ENCODE measurements at places on chromosomes 5 and 9.
A peak's percentile ranks its signal among the peaks of the same experiment; 100 is the strongest.

DNA sequence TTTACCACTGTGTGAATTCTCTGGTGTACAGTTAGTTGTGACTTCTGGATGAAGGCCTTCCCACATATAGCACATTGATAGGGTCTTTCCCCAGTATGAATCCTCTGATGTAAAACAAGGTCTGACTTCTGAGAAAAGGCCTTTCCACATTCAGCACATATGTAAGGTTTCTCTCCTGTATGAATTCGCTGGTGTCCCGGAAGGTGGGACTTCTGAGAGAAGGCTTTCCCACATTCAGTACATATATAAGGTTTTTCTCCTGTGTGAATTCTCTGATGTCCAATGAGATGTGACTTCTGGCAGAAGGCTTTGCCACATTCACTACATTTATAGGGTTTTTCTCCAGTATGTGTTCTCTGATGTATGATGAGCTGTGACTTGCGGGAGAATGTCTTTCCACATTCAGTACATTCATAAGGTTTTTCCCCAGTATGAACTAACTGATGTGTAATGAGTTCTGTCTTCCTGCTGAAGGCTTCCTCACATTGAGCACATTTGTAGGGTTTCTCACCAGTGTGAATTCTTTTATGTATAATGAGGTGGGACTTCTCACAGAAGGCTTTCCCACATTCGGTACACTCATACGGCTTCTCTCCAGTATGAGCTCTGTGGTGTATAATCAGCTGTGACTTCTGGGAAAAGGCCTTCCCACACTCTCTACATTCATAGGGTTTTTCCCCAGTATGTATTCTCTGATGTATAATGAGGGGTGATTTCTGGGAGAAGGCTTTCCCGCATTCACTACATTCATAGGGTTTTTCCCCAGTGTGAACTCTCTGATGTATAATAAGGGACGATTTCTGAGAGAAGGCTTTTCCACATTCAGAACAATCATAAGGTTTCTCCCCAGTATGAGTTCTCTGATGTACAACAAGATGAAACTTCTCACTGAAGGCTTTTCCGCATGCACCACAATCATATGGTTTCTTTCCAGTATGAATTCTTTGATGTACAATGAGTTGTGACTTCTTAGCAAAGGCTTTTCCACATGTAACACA is 9.1 kb downstream of the ZNF300 start:
- no peak for DNase-seq

GRCh38 chr9:37034305-37034937 is 353 bp upstream of the PAX5 start:
- DNase-seq = no peak

- no peak for DNase-seq
These were observed 16.5 kb downstream of the NACC2 start for GRCh38 chr9:136078498-136079011.

DNA sequence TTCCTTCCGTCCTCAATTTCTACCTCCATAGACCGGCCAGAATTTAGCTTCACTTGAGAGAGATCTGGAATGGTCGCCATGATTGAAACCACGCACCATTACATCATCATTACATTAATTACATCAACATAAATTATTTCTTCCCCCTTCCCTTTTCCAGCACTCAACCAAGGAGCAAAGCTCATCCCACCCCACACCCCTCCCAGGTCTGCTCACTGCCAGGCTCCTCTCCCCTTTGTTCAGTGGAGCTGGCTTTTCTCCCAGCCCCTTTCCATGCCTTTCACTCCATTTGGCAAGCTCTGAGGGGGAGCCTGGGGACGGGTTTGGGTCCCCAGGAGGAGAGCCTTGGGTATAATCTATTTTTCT is 8.4 kb downstream of the RACK1 start:
- DNase-seq = no peak

- DNase-seq = no peak
These were observed 77.6 kb upstream of the SAP30L start for GRCh38 chr5:154368041-154368800.

GRCh38 chr9:126051446-126052130 is 275.0 kb upstream of the MVB12B start:
- DNase-seq = no peak

- DNase-seq = no peak
These were observed 47.4 kb downstream of the ROR2 start for GRCh38 chr9:91902475-91903125.

DNA sequence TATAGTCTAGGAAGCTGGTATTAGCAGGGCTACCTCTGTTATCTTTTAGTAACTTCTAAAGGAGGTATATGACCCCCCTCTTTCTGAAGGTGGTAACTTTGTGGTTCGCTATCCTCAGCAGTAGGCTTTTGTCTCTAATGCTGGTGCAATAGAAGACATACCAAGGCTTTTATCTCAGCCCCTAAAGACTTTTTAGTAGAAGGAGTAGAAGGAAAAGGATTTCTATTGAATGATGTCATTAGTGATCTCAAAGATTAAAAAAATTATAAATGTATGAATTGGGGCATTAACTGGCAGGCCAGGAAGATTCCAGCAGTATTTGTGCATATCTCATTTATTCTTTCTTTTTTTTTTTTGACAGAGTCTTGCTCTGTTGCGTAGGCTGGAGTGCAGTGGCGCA is 78.2 kb downstream of the RAI14 start:
- no peak for DNase-seq

DNA sequence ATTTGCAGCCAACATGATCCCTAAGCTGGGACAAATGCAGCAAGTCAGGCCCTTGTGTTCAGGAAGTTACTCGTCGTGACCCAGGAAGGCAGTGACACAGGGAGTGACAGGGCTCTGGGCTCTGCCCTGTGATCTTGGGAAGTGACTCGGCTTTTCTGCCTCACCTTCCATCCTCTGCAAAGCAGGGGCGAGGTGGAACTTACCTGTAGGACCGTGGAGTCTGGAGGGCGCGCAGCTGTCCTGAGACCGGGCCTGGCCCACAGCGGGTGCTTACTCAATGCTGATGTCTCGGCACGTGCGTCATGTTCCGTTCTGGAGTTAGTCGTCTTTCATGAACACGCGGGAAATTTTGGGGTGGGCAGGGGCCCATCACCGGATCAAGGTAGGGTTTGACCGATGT is 22.8 kb upstream of the LPCAT1 start:
- DNase-seq = no peak

GRCh38 chr5:43420241-43420640 is 8.1 kb upstream of the CCL28 start:
- DNase-seq = no peak

DNA sequence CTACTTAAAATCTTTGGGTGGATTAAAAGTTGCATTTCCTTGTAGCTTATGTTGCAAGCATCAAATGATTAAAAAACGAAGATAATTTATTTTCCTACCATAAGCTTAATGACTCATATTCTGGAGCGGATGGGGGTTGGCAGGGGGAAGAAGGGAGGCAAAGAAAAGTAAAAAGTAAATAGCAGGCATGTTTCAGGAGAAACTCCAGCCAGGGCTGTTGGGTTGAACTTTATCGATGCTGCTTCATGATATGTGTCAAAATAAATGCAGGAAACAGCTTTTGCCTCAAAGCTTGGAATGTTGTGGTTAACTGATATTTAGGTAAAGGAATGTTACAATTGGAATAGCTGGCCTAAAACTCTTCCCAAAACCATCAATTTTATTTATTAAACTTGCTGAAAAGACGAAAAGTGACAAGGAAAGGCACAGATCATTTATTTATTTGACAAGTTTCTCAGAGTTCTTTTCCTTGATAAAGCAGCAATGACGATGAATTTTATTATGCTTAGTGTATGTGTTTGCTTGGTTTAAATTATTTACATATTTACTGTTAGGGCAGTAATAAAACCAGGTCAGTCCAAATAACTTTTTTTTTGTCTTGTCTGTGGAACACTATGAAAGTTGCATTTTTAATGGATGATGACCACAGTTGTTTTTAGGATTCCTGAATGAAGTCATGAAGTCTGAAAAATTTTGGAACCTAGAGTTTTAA is 177.9 kb downstream of the PCSK1 start:
- no peak for DNase-seq

- DNase-seq = no peak
These were observed 68.6 kb downstream of the MLLT3 start for GRCh38 chr9:20553558-20554149.

- DNase-seq = no peak
These were observed 498.0 kb downstream of the NR2F1-AS1 start for GRCh38 chr5:93082981-93083380.

DNA sequence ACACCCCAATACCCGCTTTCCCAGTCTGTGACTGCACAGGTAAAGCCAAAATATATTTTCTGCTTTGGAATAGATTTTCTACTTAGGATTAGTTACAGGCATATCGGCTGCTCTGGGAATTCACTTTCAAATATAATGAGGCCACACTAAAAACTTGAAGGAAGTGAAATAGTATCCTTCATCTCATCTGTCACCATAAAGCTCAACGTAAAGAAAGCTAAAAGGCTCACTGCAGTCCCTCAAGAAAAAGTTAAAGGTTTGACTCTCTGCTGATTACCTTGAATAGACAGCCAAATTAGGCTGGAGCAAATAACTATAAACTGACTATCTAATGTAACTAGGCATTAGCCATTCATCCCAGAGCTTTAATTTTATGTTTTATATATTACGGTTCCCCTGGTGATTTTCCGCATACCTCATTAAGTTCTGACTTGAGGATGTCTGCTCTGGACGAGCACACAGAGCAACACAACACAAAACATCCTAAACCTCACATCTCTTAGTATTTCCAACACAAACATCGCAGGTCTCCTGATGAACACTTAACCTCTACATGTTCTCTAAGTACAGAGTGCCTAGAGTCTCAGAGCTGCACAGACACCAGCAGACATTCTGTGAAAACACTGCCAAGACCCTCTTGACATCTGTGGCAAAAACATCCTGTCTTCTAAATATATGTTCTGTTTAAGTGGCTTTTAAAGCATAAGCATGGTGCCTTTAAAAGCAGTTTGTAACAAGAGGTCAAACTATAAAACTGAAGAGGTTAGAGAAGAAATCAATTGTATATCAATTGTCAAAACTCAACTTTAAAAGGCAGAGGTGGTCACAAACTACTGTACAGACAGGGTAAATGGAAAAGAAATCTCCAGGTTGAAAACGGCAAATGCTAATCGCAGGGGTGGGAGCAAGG is 35.4 kb downstream of the ELAVL2 start:
- DNase-seq = no peak

- no peak for DNase-seq
These were observed 1211.1 kb upstream of the CDH18 start for GRCh38 chr5:21199087-21199486.

GRCh38 chr5:1878050-1878849 is 4.5 kb downstream of the IRX4 start:
- DNase-seq = no peak

- DNase-seq = peak; percentile 49
These were observed 93.4 kb downstream of the SIL1 start for GRCh38 chr5:139104577-139105276.

DNA sequence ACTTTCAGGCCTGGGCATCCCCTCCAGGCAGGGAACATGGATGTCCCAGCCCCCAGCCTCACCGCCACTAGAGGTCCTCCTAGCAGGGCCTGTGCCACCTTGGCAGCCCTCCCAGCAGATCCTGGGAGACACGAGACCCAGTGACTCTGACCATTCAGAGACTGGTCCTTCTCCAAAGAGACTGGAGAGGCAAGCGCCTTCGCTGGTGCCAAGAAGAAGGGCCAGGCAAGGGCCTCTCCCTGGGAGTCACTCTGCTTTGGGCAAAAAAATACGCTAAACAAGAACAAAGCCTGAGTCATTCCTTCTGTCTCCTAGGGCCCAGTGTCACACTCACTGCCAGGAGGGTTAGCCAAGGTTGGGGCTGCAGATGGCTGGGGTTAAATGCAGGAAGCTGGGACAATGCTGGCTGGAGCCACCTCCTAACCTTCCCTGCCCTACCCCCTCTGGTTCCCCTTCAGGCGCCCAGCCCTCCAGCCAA is 35.3 kb upstream of the SMIM23 start:
- DNase-seq = no peak

DNA sequence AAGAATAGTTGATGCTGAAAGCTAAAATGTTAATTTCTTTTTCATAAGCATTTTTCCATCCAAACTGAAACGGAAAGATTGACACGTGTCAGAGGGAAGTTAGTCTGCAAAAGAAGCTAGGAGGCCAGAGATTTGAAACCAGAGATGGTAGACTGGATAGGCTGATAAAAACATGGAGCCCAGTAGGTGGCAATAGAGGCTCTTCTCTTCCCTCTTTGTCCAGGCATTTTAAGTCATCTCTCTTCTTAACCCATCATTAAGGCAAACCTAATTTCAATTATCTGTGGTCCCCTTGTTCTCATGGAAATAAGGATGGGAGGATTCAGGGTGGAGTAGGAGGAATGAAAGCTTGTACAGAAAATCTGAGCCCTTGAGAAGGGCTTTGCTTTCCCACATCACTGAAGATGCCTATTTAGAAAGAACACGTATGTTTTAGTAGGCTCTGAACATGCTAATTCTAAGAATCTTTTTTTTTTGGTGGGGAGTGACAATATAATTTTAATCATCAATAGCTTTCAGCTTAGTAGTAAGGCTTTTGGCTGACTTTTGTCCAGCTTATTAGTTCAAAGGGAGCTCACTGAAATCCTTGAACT is 66.6 kb downstream of the ZNF474 start:
- DNase-seq = peak; percentile 83

DNA sequence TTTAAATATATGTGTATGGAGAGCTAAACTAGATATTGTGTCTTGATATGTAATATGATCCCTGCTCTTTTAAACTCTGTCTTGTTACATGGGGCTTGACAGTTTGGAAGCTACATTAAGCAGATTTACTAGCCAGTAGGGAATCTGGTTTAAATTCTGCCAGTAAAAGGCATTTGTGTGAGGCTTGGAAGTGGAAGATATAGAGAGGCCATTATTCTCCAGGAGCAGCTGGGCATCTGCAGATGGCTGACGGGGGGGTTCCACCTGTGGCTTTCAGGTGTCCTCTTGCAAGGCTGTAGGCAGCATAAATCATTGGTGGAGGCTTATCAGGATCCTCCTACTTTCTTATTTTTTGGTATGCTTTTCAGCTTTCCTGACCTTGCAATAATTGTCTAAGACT is 179.1 kb upstream of the FBXL7 start:
- no peak for DNase-seq

DNA sequence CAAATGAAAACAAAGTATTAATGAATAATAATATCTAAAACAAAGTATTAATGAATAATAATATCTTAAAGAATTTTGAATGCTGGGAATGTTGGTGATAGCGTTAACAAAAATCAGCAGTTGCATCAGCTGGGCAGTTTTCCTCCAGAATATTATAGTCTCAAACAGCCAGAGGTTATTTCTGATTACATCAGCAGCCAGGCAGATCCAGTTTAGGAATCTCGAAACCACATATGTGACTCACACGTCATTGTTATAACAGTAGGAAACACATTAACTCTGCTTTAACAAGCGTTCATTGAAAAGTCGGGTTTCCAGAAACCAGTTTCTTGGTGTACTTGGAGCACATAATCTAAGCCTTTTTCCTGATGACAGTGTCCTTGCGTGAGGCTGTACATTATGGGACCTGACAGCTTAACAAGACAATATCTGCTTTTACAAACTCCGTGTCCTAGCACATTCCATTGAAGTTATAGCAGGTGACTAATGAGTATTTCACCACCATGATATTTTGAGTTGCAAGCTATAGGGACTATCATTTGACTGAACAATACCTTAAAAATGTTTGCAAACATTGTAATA is 559.5 kb upstream of the KLF4 start:
- no peak for DNase-seq

All from NCI-H1694 treated with DMSO at 0.1 percent for 48 hours (cell line).